T-helper 17 cell (primary cell): ENCODE measurements at places on chromosomes 5 and 9. TPM values are rescaled to one million over a fixed set of nuclear protein-coding genes. Genes with fewer than 3 reads are reported as not detected.

- no peak for DNase-seq
These were observed 260.1 kb upstream of the RGMB start for GRCh38 chr5:98513380-98513779.

GRCh38 chr5:32202394-32202793 lies 28.3 kb upstream of the GOLPH3 start:
- DNase-seq, result no peak

PCDHGC5 gene
- total RNA-seq, result not detected

GRCh38 chr5:66909364-66909763 lies 287.2 kb downstream of the CD180 start:
- DNase-seq, result no peak

DNA sequence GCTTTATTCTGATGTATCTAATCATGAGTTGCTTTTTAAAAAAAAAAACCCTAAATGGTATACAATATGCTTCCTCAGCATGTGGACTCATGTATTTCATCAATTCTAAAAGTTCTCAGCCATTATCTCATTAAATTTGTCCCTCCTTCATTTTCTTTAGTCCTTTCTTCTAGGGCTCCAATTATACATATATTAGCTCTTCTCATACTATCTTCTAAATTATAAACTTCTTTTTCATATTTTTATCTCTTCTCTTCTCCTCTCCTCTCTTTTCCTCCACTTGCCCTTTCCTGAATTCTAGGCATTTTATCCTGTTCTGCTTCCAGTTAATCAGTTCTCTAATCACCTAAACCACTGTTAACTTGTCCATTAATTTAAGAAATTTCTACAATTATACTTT lies 55.0 kb upstream of the IL33 start:
- no peak for DNase-seq

DNA sequence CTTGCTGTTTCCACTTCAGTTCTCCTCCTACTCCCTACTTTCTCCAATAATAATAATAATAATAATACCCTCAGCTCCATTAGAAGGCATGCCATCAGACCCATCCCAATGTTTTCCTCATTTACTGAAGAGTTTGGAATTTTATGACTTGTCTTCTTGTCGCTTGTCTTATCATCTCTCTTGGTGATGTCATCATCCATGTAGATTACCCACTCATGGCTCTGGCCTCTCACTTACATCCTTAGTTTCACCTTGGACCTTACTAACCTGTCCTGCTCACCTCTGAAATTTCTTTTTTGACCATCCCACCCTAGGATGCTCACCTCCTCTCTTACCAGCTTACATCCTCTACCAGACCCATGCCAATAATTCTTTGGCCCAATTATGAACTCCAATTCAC lies 329.3 kb downstream of the ACTL7B start:
- DNase-seq, result no peak
